Fibroblast of the aortic adventitia (primary cell): ENCODE measurements at places on chromosomes 6 and 20.
A peak's percentile ranks its signal among the peaks of the same experiment; 100 is the strongest.

- DNase-seq, result no peak
Measured at GRCh38 chr6:147226163-147226724, 22.0 kb downstream of the STXBP5 start.

DNA sequence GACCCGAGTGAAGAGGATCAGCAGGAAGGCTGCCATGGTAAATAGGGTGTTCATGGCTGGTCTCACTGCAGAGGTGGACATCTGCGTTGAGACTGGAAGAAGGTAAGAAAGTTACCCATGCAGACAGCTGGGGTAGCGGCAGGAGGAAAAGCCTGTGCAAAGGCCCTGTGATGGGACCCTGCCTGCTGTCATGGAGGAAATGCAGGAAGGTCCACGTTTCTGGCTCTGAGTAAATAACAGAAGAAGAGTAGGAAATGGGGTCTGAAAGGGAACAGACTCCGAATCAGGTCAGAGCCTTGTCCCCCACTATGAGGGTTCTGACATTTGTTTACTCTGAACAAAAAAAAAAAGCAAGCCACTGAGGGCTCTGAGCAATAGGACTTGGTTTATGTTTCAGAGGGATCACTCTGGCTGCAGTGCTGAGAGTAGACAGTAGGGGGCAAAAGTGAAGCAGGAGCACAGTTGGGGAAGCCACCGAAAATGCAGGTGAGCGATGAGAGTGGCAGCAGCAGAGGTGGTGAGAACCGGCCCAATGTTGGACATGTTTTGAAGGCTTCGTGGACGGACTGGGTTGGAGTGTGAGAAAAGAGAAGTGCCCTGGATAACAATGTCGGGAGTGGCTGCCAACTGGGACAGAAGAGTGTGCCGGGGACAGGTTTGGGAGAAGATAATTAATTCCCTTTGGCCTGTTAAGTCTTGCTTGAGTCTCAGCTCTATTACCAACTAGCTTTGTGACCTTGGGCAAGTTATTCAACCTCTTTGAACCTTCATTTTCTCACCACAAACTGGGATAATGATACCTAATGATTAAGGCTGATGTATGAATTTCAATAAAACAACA lies 57.9 kb upstream of the MAP7 start:
- peak; percentile 57 for DNase-seq

DNA sequence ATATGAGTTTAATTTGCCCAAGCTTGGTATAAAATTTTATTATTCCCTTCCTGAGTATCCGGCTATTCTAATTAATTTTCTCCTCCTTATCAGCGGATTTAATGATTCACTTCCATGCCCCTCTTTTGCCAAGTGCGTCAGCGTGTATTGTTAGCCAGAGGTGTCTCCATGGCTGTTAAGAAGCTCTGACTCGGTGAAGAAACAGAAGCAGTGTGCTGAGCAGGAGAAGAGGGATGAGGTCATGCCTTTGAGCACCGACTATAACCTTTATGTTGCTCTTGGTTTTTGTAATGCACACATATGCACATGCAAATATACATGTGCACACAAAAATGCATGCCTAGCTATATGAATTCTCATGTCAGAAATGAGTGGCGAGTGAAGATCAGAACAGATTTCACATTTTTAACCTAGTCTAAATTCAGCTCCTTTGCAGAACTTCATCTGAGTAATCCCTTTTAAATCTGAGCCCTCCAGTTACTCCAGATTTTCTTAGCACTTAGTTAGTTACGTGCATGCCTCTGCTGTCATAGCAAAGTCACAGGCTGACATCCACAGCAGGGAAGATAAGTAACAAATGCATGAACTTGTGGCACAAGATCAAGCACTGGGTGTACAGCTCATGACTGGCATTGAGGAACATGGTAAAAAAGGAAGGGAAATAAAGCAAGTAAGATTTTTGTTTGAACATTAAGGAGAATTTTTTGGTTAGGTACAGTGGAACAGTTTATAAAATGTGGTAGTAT lies 24.3 kb downstream of the HTR1E start:
- DNase-seq, result no peak

DNA sequence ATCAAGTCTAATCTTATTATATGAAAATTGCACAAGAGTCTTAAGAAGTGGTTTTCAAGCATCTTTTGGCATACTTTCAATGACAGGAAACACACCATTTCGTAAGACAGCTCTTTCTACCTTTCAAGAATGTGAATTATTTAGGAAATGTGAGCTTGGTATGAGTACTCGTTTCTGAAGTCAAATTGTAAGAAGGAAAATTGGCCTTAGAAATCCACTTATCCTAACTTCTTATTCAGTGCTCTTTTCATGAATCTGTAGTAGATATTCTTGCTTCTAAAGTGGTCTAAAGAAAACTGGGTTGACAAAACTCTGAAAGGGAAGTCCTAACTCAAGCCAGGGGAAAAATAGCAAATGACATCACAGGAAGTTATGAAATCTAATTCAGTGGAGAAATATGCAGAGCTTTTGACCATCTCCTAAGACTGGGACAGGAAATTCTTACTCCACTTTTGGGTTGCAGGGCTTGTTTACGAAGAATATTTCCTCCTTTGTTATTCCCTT lies 38.5 kb upstream of the OGFRL1 start:
- DNase-seq, result peak; percentile 93

DNA sequence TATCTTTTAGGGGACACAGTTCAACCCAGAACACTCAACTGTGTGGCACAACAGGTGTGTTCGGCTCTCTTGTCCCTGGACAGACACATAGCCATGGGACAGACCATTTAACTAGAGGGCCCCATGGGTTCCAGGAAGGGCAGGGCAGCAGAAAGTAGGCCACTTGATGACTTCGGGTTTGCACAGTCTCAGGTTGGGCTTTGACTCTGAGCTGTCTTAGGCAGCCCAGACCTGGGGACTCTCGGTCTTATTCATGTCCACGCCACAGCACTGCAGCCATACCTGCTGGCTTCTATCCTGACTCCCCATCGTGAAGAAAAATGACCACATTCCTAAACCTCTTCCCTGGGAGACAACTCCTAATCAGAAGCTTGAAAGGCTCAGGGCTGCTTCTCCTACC lies 146.1 kb upstream of the AKAP12 start:
- no peak for DNase-seq

DNA sequence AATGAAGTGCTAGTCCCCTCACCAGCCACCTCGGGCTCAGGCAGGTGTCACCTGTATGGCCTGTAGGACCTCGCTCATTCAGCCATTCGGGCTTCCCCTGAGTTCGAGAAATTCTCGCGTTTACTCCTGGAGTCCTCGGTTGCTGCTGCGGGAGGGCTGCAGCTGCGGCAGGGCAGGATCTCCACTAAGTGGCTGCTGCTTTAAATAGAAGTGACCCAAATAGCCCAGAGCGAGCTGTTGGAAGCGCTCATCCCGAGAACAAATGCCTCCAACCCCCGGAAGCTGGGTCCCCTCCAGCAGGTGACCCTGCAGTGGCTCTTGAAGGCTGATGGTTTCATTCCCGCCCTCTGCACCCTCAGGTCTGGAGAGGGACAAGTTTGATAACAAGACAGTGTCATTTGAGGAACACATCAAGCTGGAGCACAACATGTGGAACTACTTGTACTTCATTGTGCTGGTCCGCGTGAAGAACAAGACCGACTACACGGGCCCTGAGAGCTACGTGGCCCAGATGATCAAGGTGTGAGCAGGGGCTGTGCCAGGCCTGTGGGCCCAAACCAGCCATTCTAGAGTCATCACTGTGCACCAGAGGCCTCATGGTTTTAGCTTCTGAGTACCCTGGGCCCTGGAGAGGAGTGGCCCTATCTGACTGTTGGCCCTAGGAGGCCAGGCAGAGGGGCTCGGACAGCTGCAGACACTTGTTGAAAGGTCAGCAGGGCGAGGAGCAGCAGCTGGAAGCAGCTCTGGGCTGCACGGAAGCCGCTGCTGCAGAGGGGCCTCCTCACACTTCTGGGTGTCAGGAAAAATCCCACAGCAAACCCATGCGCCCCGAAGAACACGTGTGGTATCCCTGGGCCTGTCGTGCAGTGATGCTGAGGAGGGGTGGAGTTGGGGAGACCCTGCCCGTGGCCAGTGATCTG lies 18.1 kb downstream of the UQCC2 start:
- no peak for DNase-seq
